ENCODE measurements at places on chromosomes 6 and 20. TPM values are rescaled to one million over a fixed set of nuclear protein-coding genes. Genes with fewer than 3 reads are reported as not detected.

DNA sequence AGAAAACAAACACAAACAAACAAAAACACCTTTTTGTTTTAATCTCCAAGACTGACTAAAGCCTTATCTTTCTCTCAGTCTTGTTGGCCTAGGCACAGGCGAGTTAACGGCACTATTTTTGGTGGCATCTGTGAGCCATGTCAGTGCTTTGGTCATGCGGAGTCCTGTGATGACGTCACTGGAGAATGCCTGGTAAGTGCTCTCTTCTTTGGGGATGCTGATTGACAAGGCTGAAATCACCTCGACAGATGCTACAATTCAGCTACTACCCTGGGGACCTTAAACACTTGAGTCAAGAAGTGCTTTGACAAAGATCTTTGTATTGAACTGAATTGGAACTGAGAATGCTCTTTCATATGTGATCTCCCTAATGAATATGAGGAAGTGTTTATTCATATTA is 384.1 kb downstream of the LAMA2 start:
- DNase-seq = no peak

GRCh38 chr20:64082820-64083377 is 1.3 kb downstream of the LKAAEAR1 start:
- peak; percentile 33 for DNase-seq

DNA sequence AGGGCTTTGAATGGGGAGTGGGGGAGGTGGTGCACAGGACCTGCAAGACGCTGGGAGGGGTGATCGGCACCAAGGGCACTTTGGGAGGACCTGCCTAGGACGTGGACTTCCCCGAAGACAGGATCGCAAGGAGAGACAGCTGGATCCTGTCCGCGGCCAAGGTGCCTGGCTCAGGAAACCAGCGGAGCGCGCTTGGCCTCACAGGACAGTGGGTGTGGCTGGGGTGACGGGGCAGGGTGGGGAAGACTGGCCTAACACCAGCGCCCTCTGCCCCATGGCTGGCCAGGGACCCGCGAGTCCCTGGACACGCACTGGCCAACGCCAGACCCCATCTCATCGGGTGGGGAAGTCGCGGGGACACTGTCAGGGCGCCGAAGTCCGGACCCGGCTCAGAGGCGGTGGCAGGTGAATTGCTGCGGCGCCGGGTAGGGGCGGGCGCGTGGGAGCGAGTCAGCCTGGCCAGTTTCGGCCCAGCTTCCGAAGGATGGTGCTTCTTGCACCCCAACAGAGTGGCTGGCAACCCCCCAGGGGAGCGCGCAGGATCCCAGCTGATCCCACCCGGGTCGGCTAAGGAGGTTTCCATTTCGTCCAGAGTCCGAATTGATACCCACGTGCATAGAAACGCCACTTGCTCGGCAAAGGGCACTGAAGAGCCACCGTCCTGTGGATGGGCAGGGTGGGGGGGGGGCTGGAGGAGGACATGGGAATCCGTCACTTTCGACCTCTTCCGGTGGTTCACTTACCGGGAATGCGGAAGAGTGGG is 785 bp upstream of the THBD start:
- peak; percentile 53 for DNase-seq

DNA sequence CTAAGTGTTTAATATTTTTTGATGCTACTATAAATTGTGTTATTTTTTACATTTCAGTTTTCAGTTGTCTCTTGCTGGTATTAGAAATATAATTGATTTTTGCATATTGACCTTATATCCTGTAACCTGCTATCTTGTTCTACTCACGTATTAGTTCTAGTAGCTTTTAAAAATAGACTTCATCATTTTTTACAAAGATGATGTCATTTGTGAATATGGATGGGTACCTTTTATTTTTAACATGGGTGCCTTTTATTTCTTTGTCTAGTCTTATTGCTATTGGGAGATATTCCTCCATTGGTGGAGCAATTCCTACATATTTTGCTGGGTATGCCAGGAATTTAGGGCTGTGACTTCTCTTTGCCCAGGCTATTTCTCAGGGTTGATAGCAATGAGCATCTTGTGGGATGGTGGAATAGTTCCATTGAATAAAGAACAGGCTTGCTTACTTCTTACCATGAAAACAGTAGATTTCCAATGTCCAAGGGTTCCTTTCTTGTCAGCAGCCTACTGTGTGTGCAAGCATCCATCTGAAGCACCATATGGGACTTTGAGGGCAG is 149.7 kb downstream of the CARMIL1 start:
- no peak for DNase-seq

Gene ZDHHC14
- total RNA-seq = 6.5 TPM

DNA sequence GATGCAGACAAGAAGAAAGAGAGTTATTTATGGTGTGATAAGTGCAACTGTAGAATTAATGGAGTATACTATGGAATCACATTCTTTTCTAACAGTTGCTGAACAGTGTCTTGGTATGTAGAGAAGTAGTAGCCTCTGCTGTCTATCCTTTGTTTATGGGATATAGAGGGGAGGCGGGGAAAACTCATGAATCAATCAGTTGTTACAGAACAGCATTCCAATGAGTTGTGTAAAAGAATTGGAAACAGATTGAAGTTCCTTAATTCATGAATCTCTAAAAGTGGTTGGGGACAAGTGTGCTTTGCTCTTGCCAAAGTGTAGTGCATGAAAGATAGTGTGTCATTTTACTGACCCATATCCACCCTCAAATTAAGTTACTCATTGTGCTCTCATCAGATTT is 77.7 kb downstream of the FLRT3 start:
- DNase-seq = no peak

- no peak for DNase-seq
These were observed 122.9 kb upstream of the SLC22A23 start for GRCh38 chr6:3579652-3580175.

GRCh38 chr6:33763483-33763882 is 16.8 kb upstream of the IP6K3 start:
- DNase-seq = no peak

GRCh38 chr6:16238057-16238962 is at the start of gene GMPR:
Gene GMPR, plus strand, starts transcription at chr6:16238587. Its CDS starts 107 bp downstream, at chr6:16238694.
- DNase-seq = peak; percentile 65

DNA sequence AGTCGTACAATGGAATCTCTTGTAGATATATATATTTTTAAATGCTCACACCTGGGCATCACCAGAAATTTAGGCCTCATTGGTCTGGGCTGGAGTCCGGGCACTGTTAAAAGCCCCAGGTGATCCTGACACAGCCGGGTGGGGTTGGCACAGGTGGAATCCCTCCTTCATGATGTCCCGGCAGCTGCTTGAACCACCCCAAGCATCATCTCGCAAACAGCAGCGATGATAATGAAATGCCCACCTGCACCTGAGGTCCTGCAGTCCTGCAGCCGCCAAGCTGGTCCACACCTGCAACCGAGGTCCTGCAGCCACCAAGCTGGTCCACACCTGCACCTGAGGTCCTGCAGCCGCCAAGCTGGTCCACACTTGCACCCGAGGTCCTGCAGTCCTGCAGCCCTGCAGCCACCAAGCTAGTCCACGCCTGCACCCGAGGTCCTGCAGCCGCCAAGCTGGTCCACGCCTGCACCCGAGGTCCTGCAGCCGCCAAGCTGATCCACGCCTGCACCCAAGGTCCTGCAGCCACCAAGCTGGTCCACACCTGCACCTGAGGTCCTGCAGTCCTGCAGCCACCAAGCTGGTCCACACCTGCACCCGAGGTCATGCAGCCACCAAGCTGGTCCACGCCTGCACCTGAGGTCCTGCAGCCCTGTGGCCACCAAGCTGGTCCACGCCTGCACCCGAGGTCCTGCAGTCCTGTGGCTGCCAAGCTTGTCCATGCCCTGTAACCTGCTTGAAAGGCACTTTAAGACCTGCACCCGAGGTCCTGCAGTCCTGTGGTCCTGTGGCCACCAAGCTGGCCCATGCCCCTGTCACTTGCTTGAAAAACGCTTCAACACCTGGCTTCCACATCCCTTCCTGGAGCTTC is 261.2 kb downstream of the DLL1 start:
- no peak for DNase-seq

- DNase-seq = no peak
These were observed 16.9 kb downstream of the SYTL3 start for GRCh38 chr6:158666628-158667359.

Gene ADAM33
- not detected for total RNA-seq

DNA sequence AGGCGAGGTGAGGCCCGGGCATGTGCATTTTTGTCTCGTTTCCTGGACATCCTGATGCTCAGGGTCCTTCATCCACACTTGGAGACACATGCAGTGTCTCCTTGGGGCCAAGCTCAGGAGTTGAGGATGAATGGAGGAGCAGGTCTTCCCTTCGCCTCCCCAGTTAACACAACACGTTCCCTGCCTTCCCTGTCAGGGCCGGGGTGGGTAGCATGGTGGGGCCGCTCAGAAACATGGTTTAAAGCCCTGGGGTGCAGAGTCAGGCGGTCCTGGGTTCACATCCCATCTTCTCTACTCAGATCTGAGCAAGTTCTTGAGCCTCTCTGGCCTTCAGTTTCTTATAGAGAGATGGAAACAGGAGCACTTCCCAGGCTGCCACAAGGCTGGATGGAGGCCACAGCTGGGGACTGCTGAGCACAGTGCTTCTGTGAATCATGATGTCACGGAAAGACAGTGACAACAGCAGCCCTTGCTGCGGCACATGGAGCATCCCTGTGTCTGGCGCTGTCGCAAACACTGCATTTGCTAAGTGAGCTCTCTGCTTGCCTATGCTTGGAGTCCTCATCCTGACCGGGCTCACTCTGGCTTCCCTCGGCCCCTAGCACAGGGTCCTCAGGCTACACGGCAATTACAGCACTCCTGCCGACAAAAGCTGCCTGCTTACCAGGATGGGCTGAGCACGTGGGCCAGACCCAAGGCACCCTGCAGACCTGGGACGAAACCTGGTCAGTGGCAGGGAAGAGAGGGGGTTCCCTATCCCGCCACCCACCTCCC is 45.6 kb upstream of the STX16 start:
- no peak for DNase-seq

Gene PRDM1
- total RNA-seq = 0.86 TPM

Measured in Daoy (cell line).